OCI-M1 (cell line): ENCODE measurements at places on chromosomes 11 and 22.

DNA sequence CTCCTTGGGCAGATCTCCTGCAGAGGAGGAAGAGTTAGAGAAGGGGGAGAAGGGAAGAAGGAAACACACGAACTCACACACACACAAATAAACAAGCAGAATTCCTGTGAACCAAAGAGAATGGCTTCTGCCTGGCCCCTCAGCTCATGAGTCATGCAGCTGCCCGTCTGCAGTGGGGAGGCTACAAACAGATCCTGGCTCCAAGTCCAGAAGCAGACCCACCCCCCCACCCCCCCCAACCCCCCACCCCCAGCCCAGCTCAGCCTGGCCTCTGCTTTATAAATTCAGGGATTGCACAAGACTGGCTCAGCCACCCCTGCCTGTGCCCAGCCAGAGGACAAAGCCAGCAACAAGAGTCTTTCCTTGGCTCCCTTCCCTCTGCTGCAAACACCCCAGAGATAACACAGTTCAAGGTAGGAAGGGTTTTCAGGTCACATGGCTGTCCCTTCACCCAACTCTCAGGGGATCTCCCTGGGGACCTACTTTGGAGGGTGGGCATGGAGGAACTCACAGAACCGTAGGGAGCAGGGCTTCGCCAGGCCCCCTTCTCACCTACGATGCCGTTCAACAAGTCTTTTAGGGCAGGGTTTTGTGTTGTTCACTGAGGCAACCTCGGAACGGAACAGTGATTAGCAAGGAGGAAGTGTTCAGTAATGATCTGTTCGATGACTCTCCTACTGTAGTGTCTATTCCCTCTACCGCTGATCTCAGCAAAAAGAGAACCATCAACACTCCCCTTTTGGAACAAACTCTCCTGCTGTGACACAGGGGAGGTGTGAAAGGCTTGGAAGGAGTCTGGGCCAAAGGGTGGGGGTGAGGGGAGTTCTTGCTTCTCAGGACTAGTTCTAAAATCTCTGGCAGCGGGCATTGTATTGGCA is 35.5 kb downstream of the RPL27A start:
- DNase-seq = peak; percentile 9

DNA sequence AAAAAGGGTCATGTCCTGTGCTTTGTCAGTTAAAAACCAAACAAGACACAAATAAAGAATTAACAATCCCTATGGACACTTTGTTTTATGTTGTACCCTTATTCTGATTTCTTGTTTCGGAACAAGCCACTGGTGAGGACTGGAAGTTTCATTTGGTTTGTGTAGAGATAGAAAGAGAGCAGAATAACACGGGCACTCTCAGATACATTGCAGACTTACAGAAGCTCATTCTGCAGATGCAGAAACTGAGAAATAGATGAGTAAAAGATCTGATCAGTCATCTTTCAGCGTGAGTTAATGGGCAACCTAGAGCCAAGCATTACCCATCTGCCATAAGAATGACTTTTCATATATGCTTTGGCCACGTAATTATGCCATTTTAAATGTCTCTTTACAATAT is 407.6 kb downstream of the RAB38 start:
- DNase-seq = no peak

DNA sequence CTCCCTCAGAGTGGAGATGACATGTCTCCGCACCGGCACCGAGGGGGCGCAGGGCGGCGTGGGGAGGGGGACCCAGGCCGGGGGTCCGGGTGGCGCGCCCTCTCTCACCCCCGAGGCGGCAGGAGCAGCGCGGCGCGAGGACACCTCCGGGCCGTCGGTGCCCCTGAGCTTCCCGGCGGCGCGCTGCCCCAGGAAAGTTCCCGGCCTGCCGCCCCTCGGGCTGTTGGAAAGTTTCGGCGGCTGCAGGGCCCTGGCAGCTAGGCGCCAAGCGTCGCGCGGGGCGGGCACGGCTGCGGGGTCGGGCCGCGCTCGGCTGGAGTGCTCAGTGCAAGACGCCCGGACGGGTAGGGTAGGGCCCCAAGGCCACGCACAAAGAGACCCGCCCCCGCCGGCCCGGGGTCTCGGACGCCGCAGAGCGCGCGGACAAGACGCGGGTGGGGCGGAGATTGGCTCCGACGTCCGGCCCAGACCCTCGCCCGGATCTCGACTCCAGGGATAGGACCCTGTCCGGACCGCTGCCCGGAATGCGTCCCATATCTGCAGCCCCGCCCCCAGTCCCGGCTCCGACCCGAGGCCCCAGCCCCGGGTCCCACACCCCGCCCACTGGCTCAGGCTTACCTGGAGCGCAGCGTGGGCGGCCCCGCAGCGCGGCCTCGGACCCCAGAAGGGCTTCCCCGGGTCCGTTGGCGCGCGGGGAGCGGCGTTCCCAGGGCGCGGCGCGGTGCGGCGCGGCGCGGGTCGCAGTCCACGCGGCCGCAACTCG is 471 bp downstream of the ARVCF start:
- peak; percentile 66 for DNase-seq

- DNase-seq = no peak
Measured at GRCh38 chr22:39958009-39958711, 2.0 kb upstream of the TMA7B start.

DNA sequence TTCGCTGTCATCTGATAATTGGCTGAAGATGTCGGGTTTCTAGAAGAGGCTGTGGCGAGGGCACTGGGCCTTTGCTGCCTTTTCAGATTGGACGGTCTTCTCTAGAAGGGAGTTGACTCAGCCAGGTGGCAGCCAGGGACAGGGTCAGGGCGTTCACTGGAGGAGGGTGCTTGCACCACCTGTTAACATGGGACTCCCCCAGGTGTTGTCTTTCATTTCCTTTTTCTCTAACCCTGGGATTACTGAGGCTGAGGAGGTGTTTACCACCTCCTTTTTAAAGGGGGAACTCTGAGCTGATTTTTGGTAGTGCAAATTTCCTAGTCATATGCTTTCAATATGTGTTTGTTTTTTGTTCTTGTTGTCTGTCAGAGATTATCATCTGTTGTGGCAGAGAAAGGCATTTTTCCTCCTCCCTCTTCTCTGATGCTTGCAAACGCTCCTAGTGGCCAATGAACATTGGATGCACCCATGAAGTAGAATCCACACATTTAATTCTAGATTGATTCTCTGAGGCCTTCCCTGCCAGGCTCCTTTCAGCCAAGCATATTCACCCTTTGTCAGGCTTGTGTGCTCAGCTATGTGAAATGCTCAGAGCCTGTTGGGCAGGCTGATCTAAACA is 54.1 kb downstream of the LDLRAD3 start:
- no peak for DNase-seq

- DNase-seq = no peak
Measured at GRCh38 chr11:12529793-12530192, 144.4 kb upstream of the TEAD1 start.

DNA sequence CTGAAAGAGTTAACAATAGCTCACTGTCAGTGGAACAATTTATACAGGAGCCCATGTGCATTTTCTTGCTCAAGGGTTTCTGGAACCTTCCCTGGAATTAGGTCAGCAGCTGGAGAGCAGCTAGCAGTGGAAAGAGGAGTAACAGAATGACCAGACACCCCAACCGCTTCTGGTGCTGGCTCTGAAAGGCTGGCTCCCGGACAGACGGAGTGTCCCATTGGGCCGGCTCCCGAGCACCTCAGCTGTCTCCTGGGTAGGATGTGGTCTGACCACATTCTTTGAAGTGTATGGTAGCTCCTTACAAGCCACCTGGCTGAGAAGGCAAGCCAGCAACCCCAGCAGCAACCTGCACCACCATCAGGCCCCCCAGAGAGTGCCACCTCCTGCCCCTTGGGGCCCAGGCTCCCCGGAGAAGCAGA is 44.7 kb downstream of the ABTB2 start:
- DNase-seq = no peak

DNA sequence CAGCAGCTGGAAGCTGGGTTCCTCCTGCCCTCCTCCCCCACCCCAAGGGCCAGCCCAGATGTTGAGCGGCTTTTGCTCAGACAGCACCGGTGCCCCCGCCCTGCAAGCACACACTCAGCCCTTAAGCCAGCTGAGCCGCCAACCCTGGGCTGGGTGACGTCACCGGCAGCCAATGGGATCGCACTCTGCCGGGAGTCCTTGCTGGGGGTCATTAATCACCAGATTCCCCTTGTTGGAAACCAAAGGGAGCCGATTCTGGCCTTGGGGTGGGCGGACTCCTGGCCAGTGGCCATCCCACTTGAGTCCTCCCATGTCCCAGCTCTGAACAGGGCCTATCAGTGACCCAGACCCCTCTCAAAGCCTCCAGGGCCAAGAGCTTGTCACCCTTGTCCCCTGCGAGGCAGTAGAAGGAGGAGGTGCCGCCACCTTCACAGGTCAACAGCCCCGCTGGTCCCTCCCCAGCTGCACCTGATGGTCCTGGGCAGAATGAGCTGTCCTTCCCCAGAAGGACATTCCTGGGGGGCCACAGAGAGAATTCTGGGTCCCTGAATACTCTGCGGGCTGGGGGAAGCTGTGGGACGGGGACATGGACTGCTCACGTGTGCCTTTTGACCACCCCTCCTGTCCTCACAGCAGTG is 7.4 kb downstream of the DUSP8 start:
- DNase-seq = peak; percentile 55

GRCh38 chr22:24938741-24939341 is 7.7 kb downstream of the LHFPL7 start:
- peak; percentile 73 for DNase-seq

GRCh38 chr22:22825213-22825593 is 62.4 kb upstream of the IGLL5 start:
- DNase-seq = no peak

- peak; percentile 63 for DNase-seq
Measured at GRCh38 chr11:58576887-58577471, 1.3 kb upstream of the LPXN start.

- DNase-seq = no peak
Measured at GRCh38 chr11:121929581-121929980, 186.4 kb downstream of the BLID start.
